ENCODE measurements at places on chromosomes 12 and 14.

GRCh38 chr12:64229240-64229639, 7.1 kb upstream of the KICS2 start:
- DNase-seq = no peak

DNA sequence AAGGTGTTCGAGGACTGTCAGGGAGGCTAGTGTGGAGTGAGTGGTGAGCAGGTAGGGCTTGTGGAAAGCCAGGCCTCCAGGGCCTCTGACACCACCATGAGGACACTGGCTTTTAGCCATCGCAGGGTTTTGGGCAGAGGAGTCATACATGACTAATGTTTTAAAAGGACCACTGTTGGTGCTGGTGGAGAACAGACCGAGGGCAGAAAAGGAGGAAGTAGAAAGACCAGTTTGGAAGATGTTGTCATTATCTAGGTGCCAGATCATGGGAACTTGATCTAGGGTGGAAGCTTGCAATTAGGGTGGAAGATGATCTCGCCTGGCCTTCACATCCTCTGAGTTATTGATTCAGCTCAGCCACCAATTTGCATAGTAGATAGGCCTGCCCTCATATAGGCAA, 144.2 kb downstream of the C12orf75 start:
- DNase-seq = no peak

DNA sequence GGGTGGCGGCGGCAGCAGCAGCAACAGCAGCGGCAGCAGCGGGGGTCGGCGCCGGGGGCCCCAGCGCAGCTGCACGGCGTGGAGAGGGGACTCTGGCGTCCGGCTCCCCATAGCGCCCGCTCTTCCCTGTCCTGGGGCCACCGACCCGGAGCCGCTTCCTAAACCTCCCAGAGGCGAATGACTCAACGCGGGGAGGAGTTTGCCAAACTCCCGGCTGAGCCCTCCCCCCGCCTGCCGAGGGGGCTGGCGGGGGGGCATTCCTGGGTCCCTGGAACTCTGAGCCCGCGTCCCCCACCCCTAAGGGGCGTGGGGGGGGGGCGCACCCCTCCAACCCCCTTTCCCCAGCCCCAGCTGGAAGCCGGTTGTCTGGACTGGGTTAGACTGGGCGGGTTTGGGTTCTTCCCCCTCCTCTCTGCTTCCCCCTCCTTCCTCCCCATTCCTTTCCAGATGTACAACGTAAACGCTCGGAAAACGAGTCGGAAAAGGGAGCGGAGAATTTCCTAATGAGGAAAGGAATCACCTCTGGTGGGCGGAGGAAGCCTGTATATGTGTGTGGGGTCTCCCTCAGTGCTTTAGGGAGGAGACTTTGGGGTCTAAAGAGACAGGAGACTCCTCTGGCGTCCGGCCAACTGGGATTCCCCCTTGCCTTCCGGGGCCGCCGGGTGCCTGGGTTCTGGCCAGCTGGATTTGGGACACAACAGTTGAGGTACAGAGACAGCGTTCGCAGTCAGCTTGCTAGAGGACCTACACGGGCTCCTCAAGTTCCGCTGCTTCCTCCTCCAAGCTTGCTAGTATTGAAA, at the start of gene ITGA5:
ITGA5 (minus strand) TSS at position 179 of the 800 bp plus-strand sequence; CDS start at position 111, 68 bp downstream.
- DNase-seq = peak; percentile 90

DNA sequence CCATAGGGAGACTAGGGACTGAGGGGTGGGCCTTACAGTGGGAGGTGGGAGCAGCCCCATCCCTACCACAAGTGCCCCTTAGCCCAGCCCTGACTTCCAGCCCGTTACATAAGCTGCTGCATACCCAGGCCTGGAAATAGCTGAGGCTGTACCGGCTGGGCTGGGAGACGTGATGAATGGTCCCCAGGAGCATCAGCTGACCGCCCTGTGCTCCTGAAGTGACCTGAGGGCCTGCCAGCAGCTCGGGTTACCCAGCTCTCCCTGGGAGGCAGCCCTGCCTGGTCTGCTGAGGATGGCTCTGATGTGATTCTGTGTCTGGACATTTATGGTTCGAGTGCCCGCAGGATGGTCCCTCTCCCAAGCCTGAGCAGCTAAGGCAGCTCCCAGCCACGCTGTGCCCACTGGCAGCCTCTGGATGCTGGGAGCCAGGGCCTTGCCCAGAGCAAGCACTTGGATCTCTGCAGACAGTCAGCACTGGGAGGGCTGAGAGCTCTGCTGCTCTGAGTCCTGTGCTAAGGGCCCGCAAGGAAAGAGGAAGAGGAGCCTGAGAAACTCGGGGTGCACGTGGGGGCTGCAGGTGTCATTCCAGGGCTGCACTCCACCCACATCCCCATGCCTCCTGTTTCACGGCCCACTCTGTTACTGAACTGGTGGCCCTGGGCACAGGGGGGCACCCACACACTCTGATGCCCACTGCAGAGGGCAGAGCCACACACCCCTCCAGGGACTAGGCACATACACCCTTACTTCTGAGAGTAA, 20.5 kb downstream of the TAMALIN start:
- DNase-seq = no peak

DNA sequence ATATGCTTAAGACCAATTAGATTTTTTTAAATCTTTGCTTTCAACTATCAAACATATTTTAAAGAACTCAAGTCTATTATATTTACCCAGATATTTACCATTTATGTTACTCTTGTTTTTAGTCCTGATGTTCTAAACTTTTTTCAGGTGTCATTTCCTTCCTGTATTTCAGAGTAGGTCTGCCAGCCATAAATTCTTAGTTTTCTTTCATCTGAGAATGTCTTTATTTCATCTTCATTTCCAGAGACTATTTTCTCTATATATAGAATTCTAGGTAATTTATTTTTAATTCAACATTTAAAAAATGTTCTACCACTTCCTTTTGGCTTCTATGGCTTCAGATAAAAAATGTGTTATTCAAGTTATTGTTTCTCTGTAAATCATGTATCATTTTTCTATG, 218.2 kb upstream of the AMIGO2 start:
- no peak for DNase-seq

DNA sequence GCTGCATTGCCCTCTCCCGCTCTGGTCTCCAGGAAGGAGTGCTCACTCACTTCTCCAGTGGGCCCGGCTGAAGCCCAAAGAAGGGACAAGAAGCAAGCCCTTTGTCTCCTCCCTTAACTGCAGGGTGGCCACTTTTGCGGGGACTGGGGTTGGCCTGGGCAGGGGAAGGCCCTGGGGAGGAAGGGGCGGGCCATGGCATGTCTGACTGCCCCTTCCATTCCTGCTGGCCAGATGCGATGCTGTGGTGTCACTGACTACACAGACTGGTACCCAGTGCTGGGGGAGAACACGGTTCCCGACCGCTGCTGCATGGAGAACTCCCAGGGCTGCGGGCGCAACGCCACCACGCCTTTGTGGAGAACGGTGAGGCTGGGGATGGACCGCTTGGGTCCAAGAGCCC, 203.8 kb downstream of the TSPAN9 start:
- DNase-seq = no peak

DNA sequence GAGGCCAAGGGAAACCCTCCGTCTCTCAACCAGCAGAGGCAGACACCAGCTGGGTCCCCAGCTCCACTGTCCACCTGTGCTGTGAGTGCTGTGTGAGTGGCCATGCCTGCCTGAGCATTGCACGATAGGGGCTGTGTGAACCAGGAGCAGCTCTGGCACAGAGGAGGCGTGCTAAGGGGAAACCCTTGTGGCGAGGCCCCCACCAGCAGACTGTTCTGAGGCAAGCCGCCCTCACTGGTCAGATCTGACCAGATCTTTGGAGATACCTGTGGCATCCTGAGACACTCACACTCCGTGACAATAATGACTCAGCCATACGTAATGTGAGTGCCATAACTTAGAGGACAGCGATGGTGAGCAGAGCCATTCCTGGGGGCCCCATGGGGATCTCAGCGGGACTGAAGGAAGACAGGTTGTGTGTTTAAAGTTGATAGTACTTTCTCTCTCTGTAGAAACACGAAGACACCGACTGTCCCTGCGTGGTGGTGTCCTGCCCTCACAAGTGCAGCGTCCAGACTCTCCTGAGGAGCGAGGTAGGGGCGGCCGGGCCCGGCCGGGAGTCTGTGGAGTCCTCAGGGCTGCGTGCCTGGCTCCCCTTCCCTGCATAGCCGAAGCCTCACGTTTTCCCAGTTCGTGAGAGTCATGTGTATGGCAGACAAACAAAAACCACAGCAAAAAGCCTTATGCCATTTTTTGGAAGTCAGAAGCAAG, 36.6 kb upstream of the AMN start:
- no peak for DNase-seq

GRCh38 chr14:97832776-97833175, 1035.6 kb downstream of the VRK1 start:
- DNase-seq = no peak

DNA sequence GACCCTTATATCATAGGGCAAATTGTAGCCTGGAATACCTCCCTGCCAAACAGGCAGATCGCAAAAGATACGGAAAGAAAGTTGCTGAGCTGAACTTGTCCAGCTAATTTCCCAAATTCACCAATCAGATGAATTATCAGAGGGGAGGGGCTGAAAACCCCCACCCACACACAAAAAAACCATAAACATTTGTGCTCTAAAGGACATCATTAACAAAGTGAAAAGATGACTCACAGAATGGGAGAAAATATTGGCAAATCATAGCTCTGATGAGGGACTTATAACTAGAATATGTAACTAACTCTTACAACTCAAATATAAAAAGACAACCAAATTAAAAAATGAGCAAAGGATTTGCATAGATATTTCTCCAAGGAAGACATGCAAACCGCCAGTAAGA, 36.3 kb downstream of the PTHLH start:
- DNase-seq = no peak

Measured in right atrium auricular region (tissue), 2 donors.